LNCaP clone FGC (cell line): ENCODE measurements at places on chromosomes 3 and 15.

GRCh38 chr3:172869368-172869771 is 118.8 kb downstream of the ECT2 start:
- DNase-seq = peak; percentile 77

DNA sequence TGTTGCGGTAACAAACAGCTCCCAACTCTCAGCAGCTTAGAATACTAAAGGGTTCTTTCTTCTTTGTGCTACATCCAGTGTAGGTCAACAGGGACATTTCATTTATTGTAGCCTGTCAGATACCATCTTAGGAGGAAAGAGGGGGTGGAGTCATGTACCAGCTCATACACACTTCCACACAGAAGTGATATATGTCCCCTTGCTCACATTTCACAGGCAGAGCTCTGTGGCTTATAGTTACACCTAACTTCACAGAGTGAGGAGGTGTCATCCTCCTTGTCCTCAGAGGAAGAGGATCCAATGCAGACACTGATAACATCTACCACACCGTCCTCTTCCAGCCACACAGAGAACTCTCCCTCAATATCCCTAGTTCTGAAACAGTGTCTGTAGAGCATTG is 247.2 kb downstream of the SLCO3A1 start:
- no peak for DNase-seq

DNA sequence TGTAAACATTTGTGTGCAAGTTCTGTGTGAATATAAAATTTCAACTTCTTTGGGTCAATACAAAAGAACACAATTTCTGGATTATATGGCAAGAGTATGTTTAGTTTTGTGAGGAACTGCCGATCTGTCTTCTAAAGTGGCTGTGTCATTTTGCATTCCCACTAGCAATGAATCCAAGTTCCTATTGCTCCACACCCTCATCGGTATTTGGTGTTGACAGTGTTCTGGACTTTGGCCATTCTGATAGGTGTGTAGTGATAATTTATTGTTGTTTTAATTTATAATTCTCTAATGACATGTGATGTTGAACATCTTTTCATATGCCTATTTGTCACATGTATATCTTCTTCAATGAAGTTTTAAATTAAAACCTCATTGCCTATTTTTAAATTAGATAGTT is 58.2 kb upstream of the TMC3 start:
- no peak for DNase-seq

GRCh38 chr3:96347289-96347688 is 467.1 kb upstream of the EPHA6 start:
- DNase-seq = peak; percentile 85
